GM04504 (cell line): ENCODE measurements at places on chromosomes 5 and 9.

GRCh38 chr5:139040081-139040480 is 158.1 kb downstream of the SIL1 start:
- no peak for DNase-seq

- DNase-seq: no peak
Observed at GRCh38 chr5:178120607-178121357, 7.5 kb downstream of the N4BP3 start.

GRCh38 chr9:135770203-135770535 is 68.2 kb downstream of the KCNT1 start:
- no peak for DNase-seq

DNA sequence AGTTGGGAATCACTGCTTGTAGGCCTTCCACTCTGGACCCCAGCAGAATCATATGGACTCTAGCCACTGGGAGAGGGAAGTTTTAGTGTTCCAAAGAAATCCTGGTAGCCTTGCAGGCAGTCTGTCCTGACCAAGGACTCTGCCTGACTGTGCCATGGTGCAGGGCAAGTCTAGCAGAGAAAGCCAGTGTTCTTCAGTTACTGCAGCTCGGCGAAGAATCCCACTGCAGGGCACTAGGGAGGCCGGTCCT is 20.3 kb upstream of the MATR3 start:
- no peak for DNase-seq

DNA sequence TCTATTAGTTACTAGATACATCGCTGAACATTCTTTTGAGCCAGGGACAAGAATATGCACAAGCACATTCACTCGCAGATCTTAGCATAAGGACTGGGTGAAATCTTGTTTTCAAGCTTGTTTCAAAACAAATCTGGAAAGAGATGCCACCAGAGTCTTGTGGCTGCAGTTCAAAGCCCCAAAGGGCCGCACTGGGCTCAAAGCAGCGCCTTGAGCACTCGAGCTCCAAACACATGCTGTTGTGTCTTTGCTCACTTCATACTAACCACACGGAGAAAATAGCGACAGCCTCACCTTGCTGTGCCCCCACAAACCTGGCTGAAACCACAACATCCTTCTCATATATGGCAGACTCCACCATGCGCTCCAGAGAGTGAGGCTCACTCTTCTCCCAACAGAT is 34.2 kb upstream of the IL7R start:
- DNase-seq: no peak

DNA sequence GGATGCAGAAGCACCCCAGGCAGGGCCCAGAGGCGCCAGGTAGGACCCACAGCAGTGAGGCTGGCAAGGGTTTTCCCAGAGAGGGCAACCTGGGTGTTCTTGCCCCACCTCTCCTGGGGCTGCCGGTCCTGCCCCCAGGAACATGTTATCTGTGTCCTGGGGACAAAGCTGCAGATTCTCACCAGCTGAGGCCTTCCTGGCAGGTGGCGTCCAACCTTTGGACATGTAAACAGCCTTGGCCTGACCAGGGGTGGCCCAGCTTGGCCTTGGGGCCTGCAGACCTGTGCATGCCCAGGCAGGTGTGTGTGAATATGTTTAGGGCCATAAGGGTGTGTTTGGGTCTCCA is 101.8 kb upstream of the LARP1 start:
- DNase-seq: no peak

DNA sequence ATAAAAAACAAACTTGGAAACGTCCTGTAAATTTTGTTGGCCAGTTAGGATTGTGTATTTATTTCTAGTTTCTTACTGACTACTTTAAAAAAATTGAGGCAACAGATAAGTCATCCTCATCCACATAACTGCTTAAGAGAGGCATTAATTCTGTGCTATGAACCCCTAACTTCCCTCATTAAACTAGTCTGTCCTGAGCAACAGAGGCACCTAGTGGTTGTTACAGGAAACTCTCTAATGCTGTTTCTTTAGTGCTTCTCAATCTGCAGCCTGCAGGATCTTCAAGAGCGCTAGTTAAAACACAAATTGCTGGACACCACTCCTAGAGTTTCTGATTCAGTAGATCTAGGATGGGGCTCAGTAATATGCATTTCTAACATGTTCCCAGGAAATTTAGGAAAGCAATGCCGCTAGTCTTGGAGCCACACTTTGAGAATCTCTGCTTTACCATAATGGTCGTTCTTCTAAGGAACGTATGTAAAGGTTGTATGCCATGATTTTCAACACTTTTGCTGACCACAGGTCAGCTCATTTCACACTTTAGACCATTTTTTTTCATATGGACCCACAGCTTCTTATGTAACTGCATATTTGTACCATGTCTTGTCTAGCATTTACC is 410.1 kb upstream of the SMARCA2 start:
- no peak for DNase-seq

DNA sequence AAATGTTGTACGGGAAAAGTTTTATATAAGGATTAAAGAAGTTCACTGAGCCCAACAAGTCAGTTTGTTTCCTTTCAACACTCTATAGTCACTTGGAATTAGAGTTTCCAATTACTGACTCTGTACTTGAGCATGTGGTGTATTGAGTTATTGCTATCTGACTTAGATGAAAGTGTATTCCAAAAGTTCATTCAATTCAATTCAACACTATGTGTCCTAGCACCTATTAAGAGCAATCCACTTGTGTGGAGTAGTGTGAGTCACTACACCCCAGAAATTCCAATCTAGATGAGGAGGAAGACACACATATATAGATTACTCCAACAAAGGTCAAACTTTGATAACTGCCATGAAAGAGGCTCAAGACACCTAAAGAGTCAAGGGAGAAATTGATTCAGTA is 98.2 kb upstream of the SLCO6A1 start:
- DNase-seq: no peak

DNA sequence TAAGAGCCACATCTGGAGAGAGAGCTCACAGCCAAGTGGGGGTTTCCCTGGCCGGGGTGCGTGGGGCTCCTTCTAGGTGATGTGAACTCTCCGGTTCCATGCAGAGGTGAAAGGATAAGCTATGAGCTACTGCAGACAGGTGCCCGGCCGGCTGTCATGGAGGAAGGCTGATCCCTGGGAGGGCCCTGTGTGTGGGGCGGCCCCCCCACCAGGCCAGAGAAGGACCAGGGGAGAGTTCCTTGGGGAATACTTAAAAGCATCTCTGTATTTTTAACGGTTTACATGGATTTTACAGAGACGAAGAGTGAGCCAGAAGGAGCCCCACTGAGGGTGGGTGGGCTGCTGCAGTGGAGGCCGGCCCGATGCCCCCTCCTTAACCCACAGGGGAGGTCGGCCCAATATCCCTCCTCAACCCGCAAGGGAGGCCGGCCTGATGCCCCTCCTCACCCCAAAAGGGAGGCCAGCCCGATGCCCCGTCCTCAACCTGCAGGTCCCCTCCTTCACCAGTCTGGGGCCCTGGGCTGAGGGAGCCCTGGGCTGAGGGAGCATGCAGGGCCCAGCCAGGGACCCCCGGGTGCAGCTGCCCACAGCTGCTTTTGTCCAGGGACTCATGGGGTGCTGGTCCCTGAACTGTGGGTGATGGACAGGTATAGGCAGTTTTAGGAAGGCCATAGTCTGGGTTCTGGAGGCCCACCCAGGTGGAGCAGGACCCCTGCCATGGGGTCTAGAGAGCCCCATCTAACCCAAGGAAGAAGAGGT is 31.9 kb downstream of the MRPL36 start:
- no peak for DNase-seq

GRCh38 chr5:133514456-133514855 is 97.9 kb downstream of the FSTL4 start:
- no peak for DNase-seq

DNA sequence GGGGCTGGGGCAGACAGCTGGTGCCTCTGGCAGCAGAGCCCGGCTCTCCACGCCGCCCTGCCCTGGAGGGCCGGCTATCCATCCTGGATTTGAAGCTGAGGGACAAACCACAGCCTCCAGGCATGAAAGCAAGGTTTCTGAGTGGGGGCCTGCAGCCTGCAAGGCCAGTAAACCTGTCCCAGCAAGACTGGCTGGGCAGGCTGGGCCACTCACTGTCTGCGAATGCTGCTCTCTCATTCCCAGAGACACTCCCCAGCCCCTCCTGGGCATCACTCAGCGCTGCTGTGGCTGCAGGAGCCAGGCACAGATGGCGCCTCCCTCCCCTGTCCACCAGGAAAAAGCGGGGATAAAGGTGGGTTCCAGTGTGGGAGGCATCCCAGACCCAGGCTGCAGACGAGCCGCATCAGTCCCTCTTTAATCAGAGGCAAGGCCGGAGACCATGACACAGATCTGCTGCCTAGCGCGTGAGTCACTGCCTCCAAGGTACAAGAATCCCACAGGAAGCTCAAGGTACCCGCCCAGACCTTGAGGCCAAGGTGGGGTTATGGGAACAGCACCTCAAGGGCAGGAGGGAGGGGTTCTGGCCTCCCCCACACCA is 118.0 kb downstream of the VAV2 start:
- DNase-seq: no peak

DNA sequence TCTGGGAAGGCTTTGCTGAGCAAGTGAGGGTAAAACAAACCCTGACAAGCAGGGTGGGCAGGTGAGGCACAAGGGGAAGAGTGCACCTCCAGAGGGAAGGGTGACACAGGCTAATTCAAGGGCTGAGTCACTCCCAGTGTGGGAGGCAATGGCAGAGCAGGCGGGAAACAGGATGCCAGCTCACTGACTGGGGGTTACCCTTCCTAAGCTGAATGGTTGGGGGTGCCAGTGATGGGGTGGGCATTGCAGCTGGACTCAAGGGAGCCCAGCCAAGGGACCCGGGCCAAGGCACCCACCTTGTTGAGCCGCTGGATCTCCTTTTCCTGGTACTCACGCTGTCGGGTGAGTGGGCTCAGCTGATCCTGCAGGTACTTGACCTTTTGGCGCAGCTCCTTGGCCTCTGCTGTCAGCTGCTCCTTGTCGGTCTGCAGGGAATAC is 18.4 kb downstream of the GPX3 start:
- DNase-seq: no peak

- DNase-seq: no peak
Observed at GRCh38 chr5:160315968-160316367, 3.6 kb upstream of the CCNJL start.

- no peak for DNase-seq
Observed at GRCh38 chr5:133691448-133691847, 79.1 kb upstream of the FSTL4 start.

DNA sequence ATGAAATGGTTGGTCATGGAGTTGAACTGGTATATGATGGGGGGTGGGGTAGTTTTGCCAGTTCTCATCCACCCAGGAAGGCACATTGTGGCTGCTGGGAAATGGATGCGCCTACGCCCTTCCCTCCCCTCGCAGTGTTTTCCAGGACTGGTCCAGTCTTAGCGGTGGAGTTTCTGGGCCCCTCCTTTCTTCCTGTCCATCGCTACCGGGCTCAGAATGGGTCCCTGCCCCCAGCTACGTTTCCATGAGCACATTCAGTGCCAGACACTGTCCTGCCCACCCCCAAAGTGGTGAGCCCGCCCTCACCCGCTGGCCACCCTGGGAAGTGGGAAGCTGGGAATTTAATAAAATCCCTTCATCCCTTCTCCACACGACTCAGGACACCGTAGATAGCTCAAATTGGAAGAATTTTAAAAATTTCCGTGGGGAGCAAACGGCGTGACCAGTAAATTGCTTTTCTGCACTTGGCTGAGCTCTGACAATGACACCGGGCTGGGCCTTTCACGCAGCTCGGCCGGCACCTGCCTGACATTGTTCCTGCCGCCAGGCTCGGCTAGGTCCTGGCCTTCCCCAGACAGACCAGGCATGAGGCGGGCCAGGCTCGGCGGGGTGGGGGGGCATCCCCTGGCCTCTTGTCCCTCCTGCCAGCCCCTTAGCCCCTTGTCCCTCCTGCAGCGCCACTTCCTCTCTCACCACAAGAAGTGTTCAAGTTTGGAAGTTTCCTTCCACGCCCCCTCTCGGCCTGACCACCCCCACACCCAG is 3.6 kb downstream of the FGF18 start:
- no peak for DNase-seq

DNA sequence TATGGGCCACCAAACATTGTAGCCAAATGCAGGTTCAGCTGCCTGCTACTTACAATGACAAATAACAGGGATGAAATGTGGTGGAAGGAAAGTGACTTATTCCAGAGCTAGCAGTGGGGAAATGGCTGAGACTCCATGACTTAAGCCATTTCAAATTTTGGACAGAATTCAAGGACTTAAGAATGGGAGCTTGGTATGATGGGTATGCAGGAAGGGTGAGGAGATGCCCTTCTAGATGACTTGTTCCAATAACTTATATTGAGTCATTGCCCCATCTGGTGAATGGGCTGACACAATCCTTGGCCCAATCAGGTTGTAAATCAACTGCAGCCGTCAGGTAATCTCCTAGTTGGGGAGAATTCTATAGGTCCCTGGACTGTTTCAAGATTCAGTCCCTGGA is 230.7 kb upstream of the SGCD start:
- peak; percentile 57 for DNase-seq

DNA sequence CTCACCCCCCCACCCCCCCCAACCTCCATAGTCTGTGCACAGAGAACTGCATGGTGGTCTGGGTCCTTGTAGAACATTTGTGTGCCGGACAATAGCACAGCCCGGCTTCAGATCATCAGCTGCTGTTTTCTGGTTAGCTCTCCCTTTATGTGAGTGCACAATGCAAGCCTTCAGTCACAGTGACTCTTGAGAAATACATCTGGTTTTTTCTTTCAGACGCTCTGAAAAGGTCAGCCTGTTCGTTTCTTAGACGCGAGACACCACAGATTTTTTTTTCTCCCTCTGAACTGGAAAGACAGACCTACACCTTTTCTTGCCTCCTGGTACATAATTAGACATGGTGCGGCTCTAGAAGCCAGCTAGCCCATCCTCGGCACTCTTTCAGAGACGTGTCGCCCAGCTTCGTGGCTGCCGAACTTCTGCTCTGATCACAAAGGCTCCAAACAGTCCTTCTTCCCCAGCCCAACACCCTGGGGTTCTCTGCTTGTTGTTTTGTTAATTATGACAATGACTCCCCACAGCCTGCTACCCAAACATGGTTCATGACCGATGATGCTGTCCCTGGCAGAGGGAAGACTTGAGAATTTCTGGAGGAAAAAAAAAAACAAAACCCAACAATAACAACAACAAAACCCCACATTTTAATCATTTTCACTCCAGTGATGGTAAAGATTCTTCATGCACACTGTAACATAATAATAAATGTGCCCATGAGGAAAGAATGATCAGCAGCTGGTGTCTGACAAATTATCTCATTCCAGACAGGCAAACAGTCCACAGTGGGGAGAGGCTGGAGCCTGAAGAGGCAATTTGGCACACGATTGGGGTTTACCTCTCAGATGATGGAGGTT is 241.4 kb upstream of the ZNF462 start:
- no peak for DNase-seq

GRCh38 chr5:84688566-84688965 is 303.9 kb upstream of the EDIL3 start:
- peak; percentile 85 for DNase-seq

DNA sequence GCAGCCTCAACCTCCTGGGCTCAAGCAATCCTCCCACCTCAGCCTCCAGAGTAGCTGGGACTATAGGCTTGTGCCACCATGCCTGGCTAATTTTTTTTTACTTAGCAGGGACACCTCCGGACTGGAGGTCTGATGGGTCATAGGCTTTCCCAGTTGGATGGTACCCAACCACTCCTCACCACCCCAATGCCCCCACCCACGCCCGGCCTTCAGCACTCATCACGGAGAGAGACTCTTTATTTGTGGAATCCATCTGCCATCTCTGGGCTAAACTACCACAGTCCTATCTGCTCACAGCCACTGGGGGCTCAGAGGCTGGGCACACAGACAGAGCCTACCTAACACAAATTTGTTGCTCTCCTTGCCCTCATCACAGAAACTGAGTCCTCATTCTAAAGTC is 58.3 kb upstream of the STXBP1 start:
- no peak for DNase-seq

GRCh38 chr5:71932655-71933338 is 174.5 kb upstream of the MAP1B start:
- DNase-seq: no peak

GRCh38 chr9:72025906-72026305 is 34.5 kb downstream of the C9orf57 start:
- no peak for DNase-seq
